ENCODE measurements at places on chromosomes 2 and 18. TPM values are rescaled to one million over a fixed set of nuclear protein-coding genes. Genes with fewer than 3 reads are reported as not detected.
A peak's percentile ranks its signal among the peaks of the same experiment; 100 is the strongest.

- no peak for DNase-seq
- no peak overlapping the region for H3K4me3 ChIP-seq
- H3K27me3 ChIP-seq, result no peaks in the 10 kb centered on the region
- no peaks in the 10 kb centered on the region for H3K36me3 ChIP-seq
Measured at GRCh38 chr2:239945751-239946561, 79.2 kb downstream of the NDUFA10 start.

- H3K27ac ChIP-seq, result no peak overlapping the region
- no peak overlapping the region for H3K4me3 ChIP-seq
- DNase-seq, result no peak
- H3K27me3 ChIP-seq, result no peaks in the 10 kb centered on the region
- H3K4me1 ChIP-seq, result no peaks in the 10 kb centered on the region
Measured at GRCh38 chr2:230640540-230641011, 72.1 kb upstream of the CAB39 start.

DNA sequence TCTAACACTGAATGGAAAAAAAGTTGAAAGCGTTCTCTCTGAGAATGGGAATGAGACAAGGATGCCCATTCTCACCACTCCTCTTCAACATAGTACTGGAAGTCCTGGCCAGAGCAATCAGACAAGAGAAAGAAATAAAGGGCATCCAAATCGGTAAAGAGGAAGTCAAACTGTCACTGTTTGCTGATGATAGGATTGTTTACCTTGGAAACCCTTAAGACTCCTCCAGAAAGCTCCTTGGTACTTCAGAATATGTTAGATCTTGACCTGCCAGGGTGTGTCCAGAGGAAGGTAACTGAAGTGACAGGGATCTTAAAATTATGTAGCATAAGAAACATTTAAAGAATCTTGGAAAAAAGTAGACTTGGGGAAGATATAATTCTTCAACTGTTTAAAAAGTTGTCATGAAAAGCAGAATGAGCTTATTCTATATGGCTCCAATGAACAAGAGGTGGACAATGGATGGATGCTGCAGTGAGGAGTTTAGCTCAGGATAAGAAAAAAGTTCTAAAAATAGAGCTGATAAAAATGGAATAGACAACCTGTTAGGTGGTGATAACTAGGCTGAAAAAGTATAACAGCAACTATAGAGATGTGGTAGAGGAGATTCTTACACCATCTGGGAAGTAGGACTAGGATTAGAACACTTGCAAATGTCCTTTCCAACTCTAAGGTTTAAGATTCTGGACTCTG, 16.8 kb upstream of the SULT1C4 start:
- H3K4me1 ChIP-seq, result no peaks in the 10 kb centered on the region
- no peak overlapping the region for H3K27ac ChIP-seq
- H3K36me3 ChIP-seq, result no peaks in the 10 kb centered on the region

DNA sequence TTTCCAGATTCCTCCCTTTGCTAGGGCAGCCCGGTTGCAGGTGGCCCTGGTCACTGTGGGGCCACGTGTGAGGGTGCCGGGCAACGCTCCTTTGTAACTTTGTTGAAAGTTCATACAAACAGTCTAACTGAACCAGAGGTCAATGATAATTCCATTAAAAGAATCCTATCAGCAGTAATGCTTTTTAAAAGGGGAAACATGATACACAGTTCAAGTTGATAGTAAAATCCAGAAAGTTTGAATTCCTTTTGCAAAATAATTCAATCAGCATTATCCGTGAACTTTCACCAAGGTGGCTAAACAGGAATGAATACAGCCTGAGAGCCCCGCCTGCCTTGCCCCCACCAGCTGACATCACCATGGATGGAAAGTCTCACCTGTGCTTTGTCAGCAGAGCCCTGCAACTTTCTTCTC, 166.2 kb downstream of the ACKR3 start:
- no peaks in the 10 kb centered on the region for H3K4me1 ChIP-seq
- no peaks in the 10 kb centered on the region for H3K36me3 ChIP-seq
- no peak overlapping the region for H3K4me3 ChIP-seq
- H3K27ac ChIP-seq, result no peak overlapping the region
- no peaks in the 10 kb centered on the region for H3K27me3 ChIP-seq
- no peak for DNase-seq

- no peaks in the 10 kb centered on the region for H3K36me3 ChIP-seq
- peak; percentile 72 for DNase-seq
- H3K4me3 ChIP-seq, result no peak overlapping the region
- no peaks in the 10 kb centered on the region for H3K27me3 ChIP-seq
- H3K4me1 ChIP-seq, result peaks cover 36% of the 10 kb centered on the region
Measured at GRCh38 chr2:230893338-230893737, 28.6 kb downstream of the ITM2C start.

DNA sequence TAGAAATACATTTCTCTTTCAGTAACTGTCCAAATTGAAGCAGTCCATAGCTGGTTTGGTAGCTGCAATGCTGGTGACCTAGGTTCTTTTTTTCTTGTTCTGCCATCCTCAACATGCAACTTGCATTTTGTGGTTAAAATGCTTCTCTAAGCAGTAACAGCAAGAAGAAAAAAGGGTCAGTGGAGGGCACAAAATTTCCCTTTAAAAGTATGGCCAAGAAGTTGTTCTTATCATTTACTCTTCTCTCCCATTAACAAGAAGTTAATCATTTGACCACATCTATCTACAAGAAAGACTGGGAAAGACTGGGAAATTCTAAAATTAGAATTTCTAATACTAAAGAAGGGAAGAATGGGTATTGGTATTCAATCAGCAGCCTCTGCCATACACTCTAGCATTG, 569.9 kb downstream of the CPS1 start:
- DNase-seq, result no peak
- H3K27ac ChIP-seq, result no peak overlapping the region
- no peak overlapping the region for H3K4me3 ChIP-seq
- H3K27me3 ChIP-seq, result no peaks in the 10 kb centered on the region
- H3K36me3 ChIP-seq, result no peaks in the 10 kb centered on the region
- no peaks in the 10 kb centered on the region for H3K4me1 ChIP-seq

- no peaks in the 10 kb centered on the region for H3K27me3 ChIP-seq
- no peak for DNase-seq
- no peaks in the 10 kb centered on the region for H3K36me3 ChIP-seq
- H3K4me1 ChIP-seq, result no peaks in the 10 kb centered on the region
Measured at GRCh38 chr2:217794133-217794986, 208.4 kb downstream of the TNS1 start.

- no peaks in the 10 kb centered on the region for H3K4me1 ChIP-seq
- H3K27me3 ChIP-seq, result no peaks in the 10 kb centered on the region
- no peak overlapping the region for H3K4me3 ChIP-seq
- DNase-seq, result no peak
Measured at GRCh38 chr2:167504061-167504460, 615.8 kb downstream of the XIRP2 start.

DNA sequence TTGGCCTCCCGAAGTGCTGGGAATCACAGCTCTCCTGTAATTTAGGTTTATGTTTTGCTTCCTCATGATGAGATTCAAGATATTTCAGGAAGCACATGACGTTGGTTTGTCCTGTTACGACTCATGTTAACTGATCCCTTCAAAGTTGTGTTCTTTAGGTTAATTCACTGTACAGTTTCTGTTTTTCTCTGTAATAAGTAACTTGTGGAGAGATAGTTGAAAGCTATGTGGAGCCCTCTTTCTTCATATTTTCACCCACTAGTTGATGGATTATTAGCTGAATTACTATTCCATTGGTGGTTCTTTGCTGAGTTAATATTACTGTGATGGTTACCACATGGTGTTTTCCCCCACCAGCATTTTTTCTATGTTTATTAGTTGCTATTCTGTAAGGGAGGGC, 18.3 kb upstream of the CHCHD5 start:
- H3K4me1 ChIP-seq, result no peaks in the 10 kb centered on the region
- no peak for DNase-seq
- H3K36me3 ChIP-seq, result peaks cover 3% of the 10 kb centered on the region
- H3K4me3 ChIP-seq, result no peak overlapping the region
- no peaks in the 10 kb centered on the region for H3K27me3 ChIP-seq

GRCh38 chr2:145114726-145115125, 594.8 kb upstream of the ZEB2 start:
- H3K27me3 ChIP-seq, result no peaks in the 10 kb centered on the region
- DNase-seq, result no peak
- H3K36me3 ChIP-seq, result no peaks in the 10 kb centered on the region
- no peak overlapping the region for H3K4me3 ChIP-seq

GRCh38 chr2:167784084-167784425, 463.3 kb downstream of the STK39 start:
- H3K27ac ChIP-seq, result no peak overlapping the region
- no peaks in the 10 kb centered on the region for H3K27me3 ChIP-seq
- no peaks in the 10 kb centered on the region for H3K36me3 ChIP-seq

- no peaks in the 10 kb centered on the region for H3K27me3 ChIP-seq
- peak; percentile 35 for DNase-seq
- peak overlapping the region; percentile 65 for H3K27ac ChIP-seq
Measured at GRCh38 chr2:9378433-9379390, 44.6 kb downstream of the ITGB1BP1 start.

DNA sequence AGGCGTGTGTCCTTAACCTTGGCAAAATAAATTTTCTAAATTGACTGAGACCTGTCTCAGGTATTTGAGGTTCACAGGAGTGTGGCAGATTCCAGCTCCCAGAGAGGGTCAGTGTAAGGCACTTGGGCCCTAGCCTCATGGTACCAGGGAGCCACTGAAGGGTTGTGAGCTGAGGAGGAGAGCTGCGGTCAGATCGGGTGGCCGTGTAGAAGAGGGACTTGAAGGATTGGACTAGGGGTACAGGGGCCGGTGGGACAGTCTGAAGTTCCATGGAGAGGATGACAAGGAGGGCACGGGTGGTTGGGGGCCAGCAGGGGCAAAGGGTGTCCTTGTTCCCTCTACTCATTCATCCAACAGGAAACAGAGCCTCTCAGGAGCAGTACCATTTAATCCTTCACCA, 327.0 kb upstream of the HS6ST1 start:
- no peaks in the 10 kb centered on the region for H3K27me3 ChIP-seq
- no peaks in the 10 kb centered on the region for H3K4me1 ChIP-seq

DNA sequence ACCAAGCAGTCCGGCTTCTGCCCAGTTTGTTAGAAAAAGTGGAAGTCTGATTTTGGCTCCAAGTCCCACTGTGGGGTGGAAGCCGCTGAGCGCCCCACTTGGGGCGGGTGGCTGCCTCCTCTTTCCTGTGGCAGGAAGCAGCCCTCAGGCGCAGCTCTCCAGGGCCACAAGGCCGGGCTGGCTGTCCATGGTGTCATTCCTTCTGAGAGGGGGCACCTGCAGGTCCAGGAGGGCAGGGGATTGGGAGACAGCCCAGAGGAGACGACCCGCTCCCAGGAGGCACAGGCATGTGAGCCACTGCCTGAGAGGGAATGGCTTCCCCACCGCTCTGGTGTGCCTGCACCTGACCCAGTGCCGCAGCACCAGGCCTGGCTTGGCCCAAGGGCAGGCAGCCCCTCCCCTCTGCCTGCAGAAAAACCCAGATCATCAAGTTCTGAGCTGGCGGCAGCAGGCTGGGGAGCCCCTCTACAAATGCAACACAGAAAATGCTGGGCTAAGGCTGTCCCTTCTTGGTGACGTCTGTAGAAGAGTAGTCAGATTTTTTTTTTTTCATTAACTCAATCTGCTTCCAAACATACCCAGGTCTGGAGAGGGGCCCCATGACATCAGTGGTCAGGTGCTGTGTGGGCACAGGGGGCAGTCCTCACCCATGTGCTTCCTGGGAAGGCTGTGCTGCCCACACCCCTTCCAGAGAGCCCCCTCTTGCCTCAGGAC, 38.4 kb downstream of the HS6ST1 start:
- H3K27me3 ChIP-seq, result no peaks in the 10 kb centered on the region
- H3K4me1 ChIP-seq, result peaks cover 10% of the 10 kb centered on the region
- H3K36me3 ChIP-seq, result peaks cover 5% of the 10 kb centered on the region
- no peak for DNase-seq
- H3K27ac ChIP-seq, result peak overlapping the region; percentile 30

DNA sequence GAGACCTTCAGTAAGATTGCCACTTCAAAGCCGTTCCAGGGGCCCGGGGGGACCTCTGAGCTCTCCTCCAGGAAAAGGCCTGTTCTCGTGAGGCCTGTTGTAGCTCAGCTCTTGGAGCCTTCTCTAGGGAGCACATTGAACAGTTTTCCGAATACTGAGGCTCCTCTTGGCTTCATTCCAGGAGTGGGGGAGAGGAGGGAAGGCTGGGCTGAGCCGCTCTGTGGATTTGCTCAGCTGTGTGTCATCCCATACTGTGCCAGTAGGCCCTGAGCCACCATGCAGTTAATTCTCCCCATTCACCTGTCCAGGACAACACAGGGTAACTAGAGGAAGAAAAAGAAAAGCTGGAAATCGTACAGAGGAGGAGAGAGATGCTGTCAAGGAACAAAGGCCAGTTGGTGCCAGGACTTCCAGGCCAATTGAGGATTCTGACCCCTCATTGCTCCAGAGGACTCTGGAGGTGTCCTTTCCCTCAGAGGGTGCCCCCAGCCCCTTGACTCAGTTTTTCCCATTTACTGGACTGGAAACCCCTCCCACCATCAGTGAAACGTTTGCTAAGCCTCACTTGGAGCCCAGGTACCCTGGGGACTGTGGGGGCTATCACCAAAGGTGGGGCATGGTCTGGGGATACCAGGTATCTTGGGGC, 41.4 kb downstream of the HS1BP3 start:
- peak; percentile 42 for DNase-seq
- H3K4me1 ChIP-seq, result peaks cover 41% of the 10 kb centered on the region
- H3K27ac ChIP-seq, result peak overlapping the region; percentile 75
- H3K36me3 ChIP-seq, result no peaks in the 10 kb centered on the region

DNA sequence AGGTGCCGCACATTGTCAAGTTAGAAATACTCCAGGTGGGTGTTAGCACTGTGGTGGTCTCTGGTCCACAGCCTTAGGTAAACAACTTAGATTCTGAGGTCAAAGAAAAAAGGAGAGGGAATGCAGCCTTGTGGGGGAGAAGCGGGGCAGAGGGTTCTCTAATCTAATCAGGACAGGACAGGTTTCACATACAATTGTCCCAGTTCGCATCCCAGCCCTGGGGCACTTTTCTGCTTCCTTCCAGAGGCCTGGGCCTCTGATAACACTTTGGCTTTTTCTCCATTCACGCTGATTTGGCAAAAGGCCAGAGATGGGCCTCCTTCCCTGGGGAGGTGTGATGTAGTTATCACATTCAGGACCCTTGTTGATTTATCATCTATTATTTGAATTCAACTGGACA, 32.5 kb downstream of the SLC1A4 start:
- H3K27me3 ChIP-seq, result no peaks in the 10 kb centered on the region
- H3K27ac ChIP-seq, result no peak overlapping the region
- no peaks in the 10 kb centered on the region for H3K4me1 ChIP-seq
- no peaks in the 10 kb centered on the region for H3K36me3 ChIP-seq
- no peak overlapping the region for H3K4me3 ChIP-seq

The PJVK gene
- not detected for total RNA-seq

The DYTN gene
- total RNA-seq, result not detected

The RBM44 gene
- total RNA-seq, result 1.2 TPM

The PPM1B gene
- total RNA-seq, result 108 TPM

The FZD7 gene
- 6.2 TPM for total RNA-seq

The RAB17 gene
- 25.1 TPM for total RNA-seq
